Panc1 (cell line): ENCODE measurements at places on chromosomes 16 and 17. TPM values are rescaled to one million over a fixed set of nuclear protein-coding genes. Genes with fewer than 3 reads are reported as not detected.

The ZNF689 gene
- total RNA-seq, result 16.5 TPM

The OR2C1 gene
- not detected for total RNA-seq

DNA sequence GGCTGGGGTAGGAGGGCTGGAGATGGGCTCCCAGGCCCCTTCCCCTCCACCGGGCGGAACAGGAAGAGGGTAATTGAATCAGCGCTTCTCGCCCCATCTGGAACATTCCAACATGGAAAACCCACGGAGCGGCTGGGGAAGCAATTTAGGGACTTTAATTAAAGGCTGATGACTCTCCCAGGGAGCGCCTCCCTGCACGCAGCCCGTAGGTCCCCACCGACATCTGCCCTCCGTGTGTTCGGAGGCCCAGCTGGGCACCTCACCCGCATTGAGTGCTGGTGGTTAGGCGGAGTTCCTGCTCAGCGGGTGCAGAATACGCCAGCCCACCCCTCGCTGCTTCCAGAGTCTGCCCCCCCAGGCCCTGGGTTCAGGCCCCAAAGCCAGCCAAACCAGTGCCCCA lies 10.0 kb downstream of the HS3ST6 start:
- no peak for DNase-seq

DNA sequence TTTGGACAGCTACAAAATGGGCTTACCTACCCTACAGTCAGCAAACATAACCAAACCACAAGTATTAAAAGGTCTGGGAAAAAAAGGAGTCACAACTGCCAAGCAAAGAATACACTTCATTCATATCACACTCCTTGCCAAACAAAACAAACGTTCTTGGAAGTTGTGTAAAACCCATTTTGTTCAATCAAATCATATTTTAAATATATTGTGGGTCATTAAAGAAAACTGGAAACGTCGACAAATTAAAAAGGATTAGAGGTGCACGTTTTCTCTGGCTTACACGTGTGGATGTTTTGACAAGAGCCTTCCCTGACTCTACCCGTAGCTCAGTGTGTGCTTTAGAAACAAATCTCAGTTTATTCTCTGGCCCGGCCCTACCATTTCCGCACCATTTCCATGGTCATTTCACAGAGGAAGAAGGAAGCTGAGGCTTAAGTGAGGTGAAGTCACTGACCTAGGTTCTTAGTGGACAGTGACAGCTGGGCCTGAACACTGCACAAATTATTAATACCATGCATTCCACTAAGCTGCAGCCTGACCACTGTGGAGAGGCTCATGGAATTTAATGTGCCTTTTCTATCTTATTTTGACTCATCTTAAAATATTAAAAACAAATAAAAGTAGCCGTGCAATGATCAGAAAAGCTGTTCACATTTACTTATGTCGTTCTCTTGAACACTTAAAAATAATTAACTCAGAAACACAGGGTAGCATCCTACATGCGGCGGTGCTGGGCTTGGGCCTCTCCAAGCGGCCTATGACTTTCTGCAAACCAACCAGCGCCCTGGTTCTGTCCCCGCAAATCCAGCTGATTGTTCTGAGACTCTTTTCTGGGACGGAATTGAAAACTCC lies 968 bp downstream of the CEP112 start:
- DNase-seq, result no peak

DNA sequence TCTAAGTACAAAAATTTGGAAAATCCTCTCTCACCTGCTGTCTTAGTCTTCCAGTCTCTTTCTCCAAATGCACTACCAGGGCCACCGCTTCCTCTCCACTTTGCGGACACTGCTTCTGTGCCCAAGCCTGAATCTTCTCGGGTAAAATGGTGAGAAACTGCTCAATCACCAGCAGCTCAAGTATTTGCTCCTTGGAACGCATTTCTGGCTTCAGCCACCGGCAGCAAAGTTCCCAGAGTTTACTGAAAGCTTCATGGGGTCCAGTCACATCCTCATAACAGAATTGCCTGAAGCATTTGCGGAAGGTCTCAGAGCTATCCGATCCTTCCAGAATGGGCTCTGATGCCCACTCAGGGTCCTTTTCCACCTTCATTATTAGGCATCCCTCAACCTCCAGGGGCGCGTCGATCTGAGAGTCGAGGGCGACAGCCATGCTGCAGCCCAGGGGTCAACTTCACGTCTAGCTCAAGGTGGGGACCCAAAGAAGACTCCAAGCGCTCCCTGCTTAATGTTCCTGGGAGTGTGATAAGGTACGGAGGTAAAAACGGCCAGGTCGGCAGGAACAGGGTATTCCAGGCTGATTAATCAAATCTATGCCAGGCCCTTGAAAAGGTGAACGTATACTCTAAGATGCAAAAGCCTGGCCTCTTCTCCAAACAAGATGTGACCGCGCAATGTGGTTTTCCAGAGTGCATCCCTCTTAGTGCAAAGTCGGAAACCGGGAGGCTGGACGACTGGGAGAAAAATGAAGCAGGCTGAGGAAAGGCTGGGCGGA lies 763 bp downstream of the ZKSCAN2 start:
- peak; percentile 27 for DNase-seq

DNA sequence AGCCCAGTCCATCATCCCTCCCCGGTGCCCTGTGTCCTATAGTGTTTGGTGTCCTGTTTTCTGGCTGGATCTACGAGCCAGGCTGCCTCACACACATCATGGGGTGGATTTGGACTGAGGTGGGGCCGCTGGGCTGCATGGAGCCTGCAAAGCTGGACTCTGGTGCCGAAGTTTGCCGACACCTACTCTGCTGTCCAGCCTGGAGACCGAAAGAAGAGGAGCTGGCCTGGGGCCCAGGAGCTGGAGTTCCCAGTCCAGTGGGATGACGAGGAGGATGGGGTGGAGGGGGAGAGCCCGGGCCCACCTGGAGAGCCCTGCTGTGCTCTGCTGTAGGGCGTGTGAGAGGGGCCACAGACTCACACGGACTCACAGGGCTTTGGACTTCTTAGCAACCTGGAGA lies 40.3 kb upstream of the ENPP7 start:
- no peak for DNase-seq

DNA sequence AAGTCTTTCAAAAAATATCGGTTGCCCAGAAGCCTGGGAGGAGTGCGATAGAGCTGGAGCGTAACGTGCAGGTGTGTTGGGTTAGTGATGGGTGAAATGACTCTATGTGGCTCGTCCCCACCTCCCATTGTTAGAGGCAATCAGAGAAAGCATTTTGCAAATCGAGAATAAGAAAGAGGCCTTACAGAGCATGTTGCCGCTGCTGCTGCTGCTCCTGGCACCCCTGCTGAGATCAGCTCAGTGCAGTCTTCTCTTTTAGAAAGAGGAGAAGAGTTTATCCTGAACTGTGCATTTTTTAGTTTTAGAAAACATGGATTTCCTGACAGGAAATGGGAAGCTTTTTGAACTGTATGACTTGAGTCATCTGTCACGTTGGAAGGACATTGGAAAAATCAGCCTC lies 774.5 kb upstream of the RBFOX1 start:
- DNase-seq, result no peak

GRCh38 chr17:43027091-43028032 lies 2.3 kb downstream of the RND2 start:
- DNase-seq, result no peak

The FN3K gene
- 34.8 TPM for total RNA-seq

DNA sequence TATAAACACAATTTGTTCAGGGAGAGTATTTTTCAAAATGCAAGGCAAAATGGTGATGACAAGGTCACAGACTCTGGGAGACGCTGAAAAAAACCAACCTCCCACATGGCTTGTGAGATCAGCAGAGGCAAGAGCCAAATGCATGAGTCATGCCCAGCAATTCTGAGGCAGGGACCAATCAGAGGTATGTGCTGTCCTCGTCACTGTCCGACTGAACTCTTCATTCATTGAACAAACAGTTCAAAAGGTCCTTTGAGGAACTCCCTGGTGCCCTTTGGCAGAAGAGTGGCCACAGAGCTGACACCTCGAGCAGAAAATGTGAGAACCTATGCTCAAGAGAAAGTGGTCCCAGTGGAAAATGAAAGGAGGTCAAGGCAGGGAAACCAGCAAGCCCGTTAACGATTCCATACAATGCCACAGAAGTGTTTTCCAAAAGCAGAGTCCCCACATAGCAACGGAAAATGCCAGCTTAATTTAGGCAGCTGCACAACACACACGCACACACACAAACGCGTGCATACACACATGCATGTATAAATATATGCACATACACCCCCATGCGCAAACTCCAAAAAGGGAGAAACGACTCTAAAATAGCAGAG lies 50.9 kb downstream of the CDH11 start:
- peak; percentile 10 for DNase-seq

DNA sequence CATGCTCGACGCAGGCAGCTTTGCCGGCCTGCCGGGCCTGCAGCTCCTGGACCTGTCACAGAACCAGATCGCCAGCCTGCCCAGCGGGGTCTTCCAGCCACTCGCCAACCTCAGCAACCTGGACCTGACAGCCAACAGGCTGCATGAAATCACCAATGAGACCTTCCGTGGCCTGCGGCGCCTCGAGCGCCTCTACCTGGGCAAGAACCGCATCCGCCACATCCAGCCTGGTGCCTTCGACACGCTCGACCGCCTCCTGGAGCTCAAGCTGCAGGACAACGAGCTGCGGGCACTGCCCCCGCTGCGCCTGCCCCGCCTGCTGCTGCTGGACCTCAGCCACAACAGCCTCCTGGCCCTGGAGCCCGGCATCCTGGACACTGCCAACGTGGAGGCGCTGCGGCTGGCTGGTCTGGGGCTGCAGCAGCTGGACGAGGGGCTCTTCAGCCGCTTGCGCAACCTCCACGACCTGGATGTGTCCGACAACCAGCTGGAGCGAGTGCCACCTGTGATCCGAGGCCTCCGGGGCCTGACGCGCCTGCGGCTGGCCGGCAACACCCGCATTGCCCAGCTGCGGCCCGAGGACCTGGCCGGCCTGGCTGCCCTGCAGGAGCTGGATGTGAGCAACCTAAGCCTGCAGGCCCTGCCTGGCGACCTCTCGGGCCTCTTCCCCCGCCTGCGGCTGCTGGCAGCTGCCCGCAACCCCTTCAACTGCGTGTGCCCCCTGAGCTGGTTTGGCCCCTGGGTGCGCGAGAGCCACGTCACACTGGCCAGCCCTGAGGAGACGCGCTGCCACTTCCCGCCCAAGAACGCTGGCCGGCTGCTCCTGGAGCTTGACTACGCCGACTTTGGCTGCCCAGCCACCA lies 9.7 kb downstream of the VASN start:
- DNase-seq, result no peak

The CCL3 gene
- total RNA-seq, result 1.1 TPM

DNA sequence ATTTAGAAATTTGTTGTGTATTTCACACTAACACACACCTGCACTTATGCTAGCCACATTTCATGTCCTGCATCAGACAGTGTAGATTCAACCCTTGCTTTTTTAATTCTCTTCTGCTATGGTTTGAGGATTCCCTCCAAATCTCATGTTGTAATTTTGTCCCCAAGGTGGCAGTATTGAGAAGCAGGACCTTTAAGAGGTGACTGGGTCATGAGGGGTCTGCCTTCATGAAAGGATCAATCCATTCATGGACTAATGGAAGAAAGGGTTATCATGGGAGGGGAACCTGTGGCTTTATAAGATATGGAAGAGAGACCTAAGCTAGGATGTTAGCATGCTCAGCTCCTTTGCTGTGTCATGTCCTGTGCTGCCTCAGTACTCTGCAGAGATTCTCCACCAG lies 1032.2 kb downstream of the CDH11 start:
- no peak for DNase-seq

- no peak for DNase-seq
These were observed 658 bp downstream of the SYNRG start for GRCh38 chr17:37608351-37609169.

DNA sequence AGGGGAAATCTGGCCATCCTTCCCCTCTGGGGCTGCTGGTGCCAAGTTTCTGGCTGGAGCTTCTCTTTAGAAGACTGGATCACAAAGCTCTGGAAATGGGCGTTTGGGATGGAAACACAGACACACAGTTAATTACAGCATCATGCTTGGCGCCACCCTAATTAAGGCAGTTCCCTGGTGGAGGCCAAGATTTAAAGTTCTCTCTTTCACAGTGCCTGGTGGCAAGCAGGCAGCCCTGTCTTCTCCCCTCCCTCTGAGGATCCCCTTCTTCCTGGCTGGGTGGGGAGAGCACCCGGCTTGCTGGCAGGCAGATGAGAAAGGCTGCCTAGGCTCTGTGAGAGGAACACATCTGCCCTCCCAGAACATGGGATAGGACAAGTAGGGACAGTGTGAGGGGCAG lies 59.0 kb upstream of the NKD1 start:
- no peak for DNase-seq

- DNase-seq, result no peak
These were observed 2.3 kb upstream of the TAC4 start for GRCh38 chr17:49850218-49850610.

The LIMD2 gene
- 15.3 TPM for total RNA-seq

GRCh38 chr17:36722121-36722902 lies 120.9 kb downstream of the MRM1 start:
- no peak for DNase-seq

The OR1E2 gene
- not detected for total RNA-seq

- no peak for DNase-seq
These were observed 11.6 kb upstream of the MPRIP start for GRCh38 chr17:17030515-17031211.

- DNase-seq, result no peak
These were observed 8.6 kb downstream of the NUDT16L1 start for GRCh38 chr16:4701791-4702465.

DNA sequence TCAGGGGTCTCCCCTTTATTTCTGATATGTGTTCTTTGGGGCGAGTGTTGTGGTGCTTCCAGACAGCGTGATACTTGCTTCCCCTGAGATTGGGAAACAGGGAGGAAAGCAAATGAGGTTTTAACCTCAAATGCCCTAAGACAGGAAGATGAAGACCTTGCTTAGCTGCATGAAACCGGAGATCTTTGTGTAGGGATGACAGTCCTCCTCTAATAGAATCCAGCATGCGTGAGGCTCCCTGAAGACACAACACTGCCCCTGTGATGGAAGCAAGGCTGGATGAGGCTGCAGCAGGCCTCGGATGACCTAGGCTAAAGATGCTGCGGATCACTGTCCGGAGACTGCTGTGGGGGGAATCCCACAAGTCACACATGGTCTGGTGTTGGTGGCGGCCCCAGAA lies 491.0 kb downstream of the CDH13 start:
- no peak for DNase-seq
